Activated T-cell treated with anti-CD3 and anti-CD28 coated beads for 1 hour (primary cell): ENCODE measurements at places on chromosomes 5 and 9.

GRCh38 chr9:137280474-137281344, 3.2 kb downstream of the TOR4A start:
- DNase-seq = no peak

DNA sequence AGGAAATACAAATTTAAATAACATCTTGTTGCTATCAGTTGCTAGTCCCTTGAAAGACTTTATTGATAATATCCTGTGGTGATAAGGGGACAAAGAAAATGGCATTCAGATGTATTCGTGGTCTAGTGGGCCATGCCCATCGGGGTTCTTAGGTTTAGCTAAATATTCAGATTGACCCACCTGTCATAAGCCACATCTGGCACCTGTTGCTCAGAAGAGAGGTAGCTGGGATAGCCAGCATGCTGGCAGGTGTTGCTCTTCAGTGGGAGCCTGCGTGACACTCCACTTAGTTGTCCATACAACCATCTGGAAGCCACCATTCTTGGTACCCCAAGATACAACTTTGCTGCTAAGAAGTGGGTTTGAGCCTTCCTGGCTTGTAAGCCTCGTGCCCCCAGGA, 36.7 kb downstream of the F2RL2 start:
- DNase-seq = no peak

DNA sequence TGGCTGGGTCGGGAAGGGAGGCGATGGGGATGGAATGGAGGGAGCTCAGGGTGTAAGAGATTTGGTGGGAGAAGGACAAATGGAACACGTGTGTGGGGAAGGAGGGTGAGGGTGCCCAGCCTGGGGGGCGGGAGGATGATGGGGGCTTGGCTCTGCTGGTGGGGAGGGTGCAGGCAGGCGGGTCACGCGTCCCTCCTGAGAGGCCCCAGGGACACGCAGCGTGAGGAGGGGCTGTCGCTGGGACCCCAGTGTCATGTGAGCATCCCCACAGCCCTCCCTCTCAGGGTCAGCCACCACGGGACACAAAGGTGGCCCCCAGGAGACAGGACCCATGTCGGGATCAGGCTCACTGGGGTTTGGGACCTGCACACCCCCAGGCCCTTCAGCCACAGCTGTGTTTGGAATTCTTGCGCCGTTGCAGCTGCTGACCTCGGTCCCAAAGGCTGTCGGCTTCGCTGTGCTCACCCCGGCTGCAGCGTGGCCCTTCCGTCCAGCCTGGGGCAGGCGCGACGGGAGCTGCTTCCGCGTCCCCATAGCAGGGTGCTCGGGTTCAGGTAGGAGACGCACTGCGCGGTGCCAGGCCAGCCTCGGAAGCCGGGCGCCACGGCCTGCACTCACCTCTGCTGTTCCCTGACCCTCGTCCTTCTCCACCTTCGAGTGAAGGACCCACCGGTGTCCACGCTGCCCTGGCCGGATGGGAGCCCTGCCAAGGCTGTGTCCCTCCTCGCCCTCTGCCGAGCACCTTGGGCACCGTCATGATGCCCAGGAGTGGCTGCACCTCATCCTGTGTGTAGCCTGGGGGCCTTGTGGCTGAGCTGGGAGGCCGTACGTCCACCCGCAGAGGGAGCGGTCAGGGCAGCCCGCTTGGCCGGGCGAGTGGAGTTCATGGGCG, 5.4 kb downstream of the SLC6A19 start:
- no peak for DNase-seq

DNA sequence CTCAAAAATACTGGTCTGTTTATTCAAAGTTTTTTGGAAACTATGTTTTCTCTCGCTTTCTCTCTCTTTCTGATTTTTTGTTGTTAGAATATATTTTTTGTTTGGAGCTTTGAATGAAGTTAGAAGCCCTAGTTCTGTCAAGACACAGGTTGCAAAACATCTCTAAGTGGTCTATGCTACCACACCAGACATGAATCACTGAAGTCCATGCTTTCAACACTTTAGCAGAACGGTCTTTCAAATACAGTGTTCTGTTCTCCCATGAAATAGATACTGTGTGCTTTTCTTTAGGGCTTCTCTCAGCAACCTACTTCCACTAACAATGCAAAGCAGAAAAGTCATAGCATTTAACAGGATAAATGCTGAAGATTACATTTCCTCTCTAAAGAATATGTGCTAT, 392.5 kb downstream of the TMEM167A start:
- DNase-seq = no peak

DNA sequence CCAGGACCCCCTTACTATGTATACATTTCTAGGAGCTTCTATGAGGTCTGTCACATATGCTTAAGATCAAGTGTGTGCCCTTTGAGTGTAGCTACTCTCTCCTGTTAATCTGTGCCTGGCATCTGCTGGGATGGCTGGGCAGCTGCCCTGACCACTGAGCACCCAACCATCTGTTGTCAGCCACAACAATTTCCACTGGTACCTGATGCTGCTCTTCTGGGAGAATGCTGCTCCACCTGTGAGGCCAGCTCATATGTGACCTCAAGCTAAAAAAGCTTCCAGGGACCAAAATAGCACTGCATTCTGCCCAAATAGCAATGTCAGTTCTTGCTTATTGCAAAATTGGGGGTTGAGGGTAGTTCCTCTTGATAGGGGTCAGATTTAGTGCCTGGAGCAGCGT, 595.6 kb downstream of the RAB3C start:
- DNase-seq = no peak

GRCh38 chr5:145800181-145800580, 35.0 kb downstream of the PRELID2 start:
- no peak for DNase-seq
